ENCODE measurements at places on chromosomes 4 and X. TPM values are rescaled to one million over a fixed set of nuclear protein-coding genes. Genes with fewer than 3 reads are reported as not detected.

DNA sequence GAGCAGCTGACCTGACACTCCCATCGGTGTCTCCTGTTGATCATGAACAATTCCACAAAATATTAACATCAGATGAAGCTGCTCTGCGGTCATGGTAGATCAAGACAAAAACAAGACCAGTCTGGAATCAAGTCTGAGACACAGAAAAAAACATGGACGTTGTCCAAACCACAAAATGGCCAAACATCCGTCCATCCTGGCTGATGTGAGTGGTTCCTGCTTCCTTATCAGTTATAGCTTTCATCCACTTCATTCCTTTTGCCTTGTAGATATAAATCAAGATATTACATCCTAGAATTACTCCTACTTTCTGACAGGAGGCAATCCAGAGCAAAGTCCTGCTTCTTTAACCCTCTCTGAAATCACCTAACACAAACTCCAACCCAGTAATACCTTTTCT, 28.8 kb upstream of the PCSK1N start:
- no peaks in the 10 kb centered on the region for H3K36me3 ChIP-seq
- H3K4me1 ChIP-seq: no peaks in the 10 kb centered on the region
- no peak overlapping the region for H3K4me3 ChIP-seq
- no peak overlapping the region for H3K27ac ChIP-seq
- DNase-seq: no peak

- H3K4me1 ChIP-seq: no peaks in the 10 kb centered on the region
- H3K4me3 ChIP-seq: no peak overlapping the region
- H3K27me3 ChIP-seq: no peaks in the 10 kb centered on the region
- H3K27ac ChIP-seq: no peak overlapping the region
These were observed 273.7 kb downstream of the PTTG2 start for GRCh38 chr4:38233727-38234480.

Gene XAGE2
- total RNA-seq: not detected

- no peak for DNase-seq
- no peak overlapping the region for H3K27ac ChIP-seq
- no peak overlapping the region for H3K4me3 ChIP-seq
- no peaks in the 10 kb centered on the region for H3K27me3 ChIP-seq
These were observed 48.7 kb downstream of the NOP14 start for GRCh38 chr4:2914256-2915126.

DNA sequence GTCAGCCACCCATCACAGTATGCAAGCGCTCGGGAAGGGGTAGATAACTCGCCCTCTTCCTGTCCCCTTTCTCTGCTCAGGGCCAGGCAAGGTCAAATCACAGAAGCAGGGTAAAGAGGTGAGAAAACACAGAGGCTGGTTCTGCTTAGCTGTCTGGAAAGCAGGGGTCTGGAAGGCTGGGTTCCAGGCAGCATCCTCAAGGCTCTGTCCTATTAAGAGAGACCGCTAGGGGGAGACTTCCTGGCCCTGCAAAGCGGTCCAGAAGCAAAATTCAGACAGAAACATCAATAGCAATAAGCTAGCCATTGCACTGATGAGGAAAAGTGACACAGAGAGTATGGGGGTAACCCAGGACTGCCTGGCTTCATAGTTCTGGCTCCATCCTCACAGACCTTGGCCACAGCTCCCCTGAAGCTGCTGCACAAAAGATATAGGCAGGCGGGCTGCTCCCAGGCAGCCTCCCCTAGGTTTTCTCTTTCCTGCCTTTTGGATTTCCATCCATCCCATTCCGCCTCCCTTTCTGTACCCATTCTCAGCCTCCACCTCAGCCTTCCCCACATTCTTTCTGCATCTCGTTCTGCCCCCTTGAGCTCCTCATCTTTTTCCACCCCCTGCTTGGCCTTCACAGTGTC, 308.5 kb downstream of the EVC2 start:
- H3K27me3 ChIP-seq: no peaks in the 10 kb centered on the region
- DNase-seq: peak; percentile 78
- H3K4me1 ChIP-seq: no peaks in the 10 kb centered on the region
- no peaks in the 10 kb centered on the region for H3K36me3 ChIP-seq
- H3K4me3 ChIP-seq: no peak overlapping the region

Gene ZFP42
- 58.5 TPM for total RNA-seq

Gene GAGE13
- not detected for total RNA-seq

- no peaks in the 10 kb centered on the region for H3K36me3 ChIP-seq
- no peak overlapping the region for H3K4me3 ChIP-seq
- no peaks in the 10 kb centered on the region for H3K27me3 ChIP-seq
- no peak overlapping the region for H3K27ac ChIP-seq
- no peak for DNase-seq
These were observed 232.2 kb downstream of the IDS start for GRCh38 chrX:149272690-149273463.

Gene YIPF7
- not detected for total RNA-seq

DNA sequence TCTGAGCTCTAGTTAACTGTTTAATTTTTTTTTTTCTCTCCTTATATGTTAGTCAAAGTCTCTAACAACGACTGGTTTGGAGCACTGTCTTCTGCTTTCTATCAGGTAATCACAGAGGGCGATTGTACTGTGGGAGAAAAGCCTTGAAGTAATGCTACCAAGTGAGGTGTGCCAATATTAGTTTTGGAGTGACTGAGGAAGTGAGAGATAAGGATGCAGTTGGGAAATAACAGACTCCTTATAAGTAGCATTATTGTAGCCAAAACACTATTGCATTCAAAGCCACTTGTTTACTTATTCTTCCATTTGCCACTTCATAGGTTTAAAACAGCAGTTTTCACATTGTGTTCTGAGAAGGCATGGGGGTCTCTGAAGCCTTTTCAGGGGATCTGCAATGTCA, 79.1 kb upstream of the SLC6A14 start:
- H3K4me1 ChIP-seq: no peaks in the 10 kb centered on the region
- no peaks in the 10 kb centered on the region for H3K36me3 ChIP-seq
- no peak overlapping the region for H3K4me3 ChIP-seq
- DNase-seq: no peak
- H3K27ac ChIP-seq: no peak overlapping the region

Gene PPP4R3C
- total RNA-seq: not detected

DNA sequence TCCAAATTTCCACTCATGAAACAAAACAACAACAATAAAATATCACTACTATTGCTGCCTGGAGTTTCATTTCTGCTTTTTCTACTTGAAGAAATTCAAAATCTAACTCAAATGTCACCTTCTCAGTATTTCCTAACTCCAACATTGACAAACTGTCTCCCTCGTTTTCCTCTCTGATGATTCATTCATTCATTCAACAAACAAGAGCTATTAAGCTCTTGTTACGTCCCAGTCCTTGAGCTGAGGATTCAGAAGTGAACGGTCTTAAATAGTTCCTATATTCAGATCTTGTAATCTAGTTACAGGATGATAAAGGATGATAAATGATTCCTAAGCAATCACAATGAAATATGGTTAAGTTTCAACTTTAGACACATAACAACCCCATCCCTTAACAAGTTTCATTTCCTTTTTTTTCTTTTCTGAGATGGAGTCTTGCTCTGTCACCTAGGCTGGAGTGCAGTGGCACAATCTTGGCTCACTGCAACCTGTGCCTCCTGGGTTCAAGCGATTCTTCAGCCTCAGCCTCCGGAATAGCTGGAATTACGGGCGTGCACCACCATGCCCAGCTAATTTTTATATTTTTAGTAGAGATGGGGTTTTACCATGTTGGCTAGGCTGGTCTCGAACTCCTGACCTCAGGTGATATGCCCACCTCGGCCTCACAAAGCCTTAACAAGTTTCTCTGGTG, 1.7 kb downstream of the SLC9B2 start:
- peaks cover 10% of the 10 kb centered on the region for H3K27me3 ChIP-seq
- peaks cover 5% of the 10 kb centered on the region for H3K36me3 ChIP-seq
- no peak overlapping the region for H3K27ac ChIP-seq

GRCh38 chrX:78105944-78106650, 2.0 kb downstream of the PGK1 start:
- peaks cover 2% of the 10 kb centered on the region for H3K4me1 ChIP-seq
- H3K4me3 ChIP-seq: peak overlapping the region; percentile 95
- DNase-seq: no peak
- H3K27me3 ChIP-seq: no peaks in the 10 kb centered on the region

DNA sequence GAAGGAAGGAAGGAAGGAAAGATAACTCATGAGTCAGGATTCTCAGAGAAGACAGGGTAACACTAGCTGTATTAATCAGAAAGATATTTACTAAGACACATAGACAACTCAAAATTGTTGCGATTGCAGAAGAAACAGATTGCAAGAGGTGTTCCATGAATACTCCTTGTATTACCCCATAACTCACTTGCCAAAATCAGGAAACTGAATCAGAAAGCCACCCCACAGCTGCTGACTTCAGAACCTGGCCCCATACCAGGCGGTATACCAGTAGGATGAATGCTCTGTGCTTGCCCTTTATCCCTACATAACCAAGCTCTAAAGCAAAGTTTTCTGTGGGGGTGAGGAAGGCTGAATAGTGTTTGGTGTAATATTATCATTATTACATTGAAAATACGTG, 468.5 kb downstream of the IQCM start:
- DNase-seq: no peak
- H3K27me3 ChIP-seq: no peaks in the 10 kb centered on the region
- no peaks in the 10 kb centered on the region for H3K4me1 ChIP-seq
- H3K4me3 ChIP-seq: no peak overlapping the region

Gene GUCY1A1
- total RNA-seq: 0.58 TPM

- no peak overlapping the region for H3K27ac ChIP-seq
- H3K27me3 ChIP-seq: no peaks in the 10 kb centered on the region
- H3K36me3 ChIP-seq: no peaks in the 10 kb centered on the region
- no peak for DNase-seq
These were observed 223.9 kb upstream of the VEGFC start for GRCh38 chr4:177016541-177017141.

- no peak for DNase-seq
- H3K4me3 ChIP-seq: no peak overlapping the region
- H3K36me3 ChIP-seq: peaks cover 4% of the 10 kb centered on the region
- no peaks in the 10 kb centered on the region for H3K27me3 ChIP-seq
These were observed 10.4 kb downstream of the MID1IP1 start for GRCh38 chrX:38811515-38812243.

DNA sequence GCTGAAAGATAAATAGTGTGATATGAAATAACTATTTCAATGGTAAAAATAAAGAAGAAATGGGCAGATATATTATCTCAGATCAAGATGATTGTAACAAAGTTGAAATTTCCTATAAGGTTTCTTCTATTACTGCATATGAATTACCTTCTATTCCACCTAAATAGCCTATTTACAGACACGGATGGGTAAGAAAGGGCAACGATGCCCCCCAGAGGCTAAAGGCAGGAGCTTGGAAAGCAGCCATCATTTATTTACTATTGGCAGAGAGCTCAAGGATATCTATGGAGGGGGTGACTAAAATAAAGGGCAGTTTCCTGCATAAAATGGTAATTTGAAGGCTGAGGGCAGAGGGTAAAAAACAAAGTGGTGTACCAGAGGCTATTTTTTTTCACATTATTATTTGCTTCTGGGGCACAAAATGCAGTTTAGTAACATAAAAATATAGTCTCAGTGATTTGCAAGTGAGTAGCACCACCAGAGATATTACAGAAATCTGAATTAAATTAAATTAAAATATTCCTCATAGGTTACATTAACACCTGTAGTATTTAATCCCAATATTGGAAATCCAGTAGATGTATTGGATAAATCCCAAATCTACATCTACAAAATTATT, 123.1 kb downstream of the BTC start:
- peak; percentile 87 for DNase-seq
- H3K4me1 ChIP-seq: peaks cover 4% of the 10 kb centered on the region
- H3K27me3 ChIP-seq: peaks cover 8% of the 10 kb centered on the region
- H3K27ac ChIP-seq: no peak overlapping the region

GRCh38 chr4:163679189-163679588, 184.7 kb downstream of the TMA16 start:
- no peak overlapping the region for H3K27ac ChIP-seq
- H3K27me3 ChIP-seq: no peaks in the 10 kb centered on the region
- H3K4me3 ChIP-seq: no peak overlapping the region
- no peak for DNase-seq
- H3K4me1 ChIP-seq: no peaks in the 10 kb centered on the region
